ENCODE measurements at places on chromosomes 3 and 15.

DNA sequence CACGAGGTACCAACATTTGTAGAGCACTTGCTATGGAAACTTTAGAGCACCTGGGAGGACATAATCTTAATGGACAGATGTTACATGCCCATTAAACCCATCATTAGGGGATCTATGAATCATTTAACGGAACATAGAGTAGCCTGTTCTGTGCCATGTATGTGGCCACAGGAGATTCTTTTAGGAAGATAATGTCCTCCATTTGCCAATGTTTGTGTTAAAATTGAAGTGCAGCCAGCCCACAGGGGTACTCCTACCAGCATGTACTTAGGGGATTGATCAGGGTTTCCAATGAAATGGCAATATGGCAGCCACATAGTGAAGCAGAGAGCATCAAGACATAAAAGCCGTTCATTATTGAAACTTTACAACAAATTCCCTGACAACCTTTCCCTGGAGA is 70.7 kb downstream of the TNIK start:
- DNase-seq, result no peak

GRCh38 chr3:46651084-46651483 is 38.8 kb downstream of the FAM240A start:
- DNase-seq, result no peak

- no peak for DNase-seq
Measured at GRCh38 chr3:171838218-171838720, 4.9 kb upstream of the TMEM212 start.

- DNase-seq, result no peak
Measured at GRCh38 chr3:69647081-69647480, 92.2 kb upstream of the MITF start.

DNA sequence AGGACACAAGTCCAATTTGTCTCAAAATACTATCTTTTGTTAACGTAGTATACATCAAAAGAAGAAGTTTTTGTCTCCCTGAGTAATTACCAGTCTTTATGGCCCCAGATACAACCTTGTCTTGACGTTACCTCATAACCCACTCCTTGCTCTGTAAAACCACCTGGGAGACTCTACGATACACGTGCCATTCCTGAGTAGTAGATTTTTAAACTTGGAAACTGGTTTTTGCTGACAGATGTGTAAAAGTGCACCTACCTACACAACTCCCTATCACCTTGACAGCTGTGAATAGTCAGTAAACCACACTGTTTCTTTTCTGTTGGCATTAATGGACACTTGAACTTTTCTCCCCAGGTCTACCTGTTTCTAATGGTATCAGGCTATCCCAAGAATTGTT is 51.7 kb upstream of the RARB start:
- DNase-seq, result no peak

DNA sequence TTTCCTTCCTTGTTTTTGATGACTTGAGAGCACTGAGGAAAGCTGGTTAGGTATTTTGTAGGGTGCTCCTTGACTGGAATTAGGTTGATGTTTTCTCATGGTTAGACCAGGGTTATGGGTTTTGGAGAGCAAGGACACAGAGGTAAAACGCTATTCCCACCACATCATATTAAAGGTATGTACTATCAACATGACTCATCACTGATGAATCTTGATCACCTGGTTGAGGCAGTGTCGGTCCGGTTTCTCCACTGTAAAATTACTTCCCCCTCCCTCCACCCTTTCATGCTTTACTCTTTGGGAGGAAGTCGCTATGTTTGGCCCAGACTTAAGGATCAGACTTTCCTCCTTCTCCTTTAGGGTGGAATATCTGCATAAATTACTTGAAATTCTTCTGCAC is 201.6 kb downstream of the EDEM1 start:
- no peak for DNase-seq

DNA sequence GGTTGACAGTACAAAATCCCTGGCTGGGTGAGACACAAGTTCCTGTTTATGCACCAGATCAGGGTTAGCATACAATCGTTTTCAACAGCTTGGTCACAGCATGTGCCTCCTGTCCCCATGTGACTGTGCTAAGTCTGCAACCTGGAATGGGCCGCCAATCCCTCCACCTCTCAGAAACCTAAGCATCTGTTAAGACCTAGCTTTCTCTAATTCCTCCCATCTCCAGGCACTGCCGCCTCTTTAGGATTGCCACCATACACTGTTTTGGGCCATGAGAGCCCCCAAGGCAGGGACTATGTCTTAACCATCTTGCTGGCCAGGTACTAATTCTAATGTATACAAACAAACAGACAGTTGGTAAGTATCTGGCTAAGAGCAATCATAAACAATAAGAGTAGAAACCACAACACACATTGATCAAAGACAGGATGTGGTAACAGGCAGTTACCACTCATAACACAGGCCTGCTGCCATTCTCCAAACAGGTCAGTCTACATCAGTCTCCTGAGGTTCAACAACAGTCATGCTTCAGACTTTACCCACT is 25.6 kb downstream of the SEC22C start:
- DNase-seq, result no peak

GRCh38 chr3:24156466-24156865 is 211.4 kb downstream of the NR1D2 start:
- no peak for DNase-seq

DNA sequence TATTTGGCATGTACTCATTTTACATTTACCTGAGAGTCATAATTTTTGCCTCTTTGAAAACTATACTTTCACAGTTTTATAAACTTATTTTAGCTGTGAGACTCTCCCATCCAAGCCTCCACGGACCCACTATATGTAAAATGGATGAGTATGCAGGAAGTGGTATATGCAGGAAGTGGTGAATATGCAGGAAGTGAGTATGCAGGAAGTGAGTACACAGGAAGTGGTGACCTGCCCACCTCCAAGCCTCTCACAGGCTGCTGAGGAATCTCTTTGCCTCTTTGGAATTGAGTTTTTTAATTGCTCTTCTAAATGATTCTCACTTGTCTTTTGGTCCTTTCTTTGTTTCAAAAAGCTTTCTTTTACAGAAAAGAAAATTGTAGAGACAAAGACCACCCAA is 85.2 kb downstream of the KBTBD8 start:
- DNase-seq, result peak; percentile 29

DNA sequence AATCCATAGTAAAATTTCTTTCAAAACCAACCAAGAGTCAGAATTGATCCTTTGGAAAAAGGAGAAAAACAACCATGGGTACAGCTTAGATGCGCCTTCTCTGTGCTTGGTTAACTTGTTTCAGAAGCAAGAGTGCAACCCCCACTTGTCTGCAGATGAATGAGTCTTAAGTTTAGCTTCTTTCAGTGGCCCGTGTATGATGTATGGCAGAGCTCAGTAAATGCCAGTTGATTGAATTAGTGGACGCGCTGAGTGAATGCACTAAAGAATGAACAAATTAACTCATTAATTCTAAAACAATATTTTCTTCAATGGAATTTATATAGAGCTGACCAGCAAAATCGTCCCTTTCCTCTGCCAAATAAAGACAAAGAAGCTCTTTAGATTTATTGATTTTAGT is 67.0 kb upstream of the ARHGEF3 start:
- DNase-seq, result no peak

DNA sequence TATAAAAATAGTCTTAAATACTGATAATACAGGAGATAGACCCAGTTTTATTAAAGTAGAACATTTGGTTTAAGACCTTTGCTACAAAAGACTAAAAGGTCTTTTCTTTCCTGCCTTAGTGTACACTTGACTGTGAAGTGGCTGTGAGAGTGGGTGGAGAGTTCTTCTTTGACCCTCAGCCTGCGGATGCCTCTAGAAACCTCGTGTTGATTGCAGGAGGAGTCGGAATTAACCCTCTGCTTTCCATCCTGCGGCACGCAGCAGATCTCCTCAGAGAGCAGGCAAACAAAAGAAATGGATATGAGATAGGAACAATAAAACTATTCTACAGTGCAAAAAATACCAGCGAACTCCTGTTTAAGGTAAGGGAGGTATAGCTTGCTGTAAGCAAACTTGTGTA is 36.5 kb downstream of the OXNAD1 start:
- DNase-seq, result no peak

GRCh38 chr3:192833177-192833890 is 84.3 kb downstream of the MB21D2 start:
- no peak for DNase-seq

- DNase-seq, result no peak
Measured at GRCh38 chr3:130918328-130918727, 24.4 kb downstream of the ATP2C1 start.

- DNase-seq, result peak; percentile 3
Measured at GRCh38 chr3:120177707-120178306, 83.6 kb upstream of the GSK3B start.

- DNase-seq, result no peak
Measured at GRCh38 chr3:155367506-155367905, 74.0 kb upstream of the STRIT1 start.

GRCh38 chr3:132445817-132446216 is 28.5 kb downstream of the DNAJC13 start:
- DNase-seq, result no peak

DNA sequence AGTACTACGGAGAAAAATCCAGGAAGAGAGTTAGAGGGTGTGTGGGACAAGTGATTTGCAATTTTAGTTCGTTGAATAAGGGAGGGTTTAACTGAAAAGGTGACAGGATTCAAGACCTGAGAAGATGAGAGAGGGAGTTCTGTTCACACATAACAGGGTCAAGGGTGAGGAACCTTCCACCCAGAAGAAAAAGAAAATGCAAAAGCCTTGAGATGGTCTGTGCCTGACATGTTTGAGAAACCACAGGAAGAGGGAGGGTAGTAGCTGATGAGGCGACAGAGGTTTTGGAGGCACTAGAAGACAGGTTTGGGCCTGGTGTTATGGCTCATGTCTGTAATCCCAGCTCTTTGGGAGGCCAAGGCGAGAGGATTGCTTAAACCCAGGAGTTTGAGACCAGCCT is 591 bp upstream of the SLC25A20 start:
- DNase-seq, result peak; percentile 32

DNA sequence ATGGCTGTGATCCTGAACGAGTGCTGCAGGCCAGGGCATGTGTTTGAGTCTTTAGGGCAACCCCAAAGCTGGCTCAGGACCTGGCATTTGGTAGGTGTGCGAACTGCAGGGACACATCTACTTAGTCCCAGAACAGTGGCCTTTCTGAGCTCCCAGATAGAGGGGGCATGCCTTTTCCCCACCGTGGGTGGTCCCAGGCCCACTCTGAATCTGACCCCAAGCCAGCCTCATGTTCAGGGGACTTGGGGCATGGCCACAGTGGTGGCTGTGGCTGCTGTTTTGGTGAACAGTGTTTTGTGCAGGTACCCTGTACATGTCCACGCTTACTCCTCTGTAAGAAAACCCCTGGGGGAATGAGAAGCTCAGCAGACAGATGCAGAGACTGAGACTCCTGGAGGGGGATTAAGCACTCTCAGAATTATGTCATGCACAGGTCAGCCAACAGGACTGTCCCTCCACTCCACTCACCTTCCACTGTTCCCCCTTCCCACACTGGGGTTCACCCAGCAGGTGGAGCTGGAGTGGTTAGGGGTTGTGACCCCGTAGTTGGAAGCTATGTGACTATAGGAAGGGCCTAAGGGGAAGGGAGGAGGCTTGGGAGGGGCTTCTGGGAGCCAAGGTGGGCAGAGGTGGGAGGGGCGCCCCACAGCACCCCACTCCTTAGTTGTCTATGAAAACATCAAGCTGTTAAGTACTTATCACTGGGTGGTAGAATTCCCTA is 16.4 kb downstream of the ESYT3 start:
- DNase-seq, result no peak

DNA sequence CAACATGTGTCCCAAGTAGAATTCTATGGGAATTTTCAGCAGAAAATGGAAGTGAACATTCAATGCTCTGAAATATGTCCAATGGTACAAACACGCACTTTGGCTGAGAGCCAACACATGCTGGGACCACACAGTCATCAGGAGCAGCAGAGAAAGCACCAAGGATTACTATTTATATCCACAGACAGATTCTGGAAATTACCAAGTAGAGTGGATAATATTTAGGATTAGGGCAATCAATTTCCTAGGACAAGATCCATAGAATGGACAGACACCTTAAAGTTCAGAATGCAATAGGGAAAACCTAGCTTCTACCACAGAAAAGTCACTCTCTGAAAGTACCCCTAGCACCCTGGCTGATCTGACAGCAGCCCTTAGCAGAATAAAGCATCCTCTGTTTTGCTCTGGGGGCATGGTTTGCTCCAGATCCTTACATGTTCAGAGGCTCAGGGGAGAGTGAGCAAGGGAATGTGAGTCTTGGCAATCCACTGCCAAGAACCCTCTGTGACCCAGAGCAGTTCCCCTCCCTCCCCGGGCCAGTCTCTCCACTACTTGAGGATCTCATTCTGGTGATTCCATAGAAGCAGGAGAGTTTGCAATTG is 206.0 kb upstream of the WNT5A start:
- DNase-seq, result no peak

GRCh38 chr3:102577082-102577789 is 142.4 kb downstream of the ZPLD1 start:
- no peak for DNase-seq

- DNase-seq, result no peak
Measured at GRCh38 chr3:55592572-55592971, 105.5 kb upstream of the WNT5A start.

GRCh38 chr15:59896663-59897074 is 107.4 kb upstream of the FOXB1 start:
- no peak for DNase-seq

DNA sequence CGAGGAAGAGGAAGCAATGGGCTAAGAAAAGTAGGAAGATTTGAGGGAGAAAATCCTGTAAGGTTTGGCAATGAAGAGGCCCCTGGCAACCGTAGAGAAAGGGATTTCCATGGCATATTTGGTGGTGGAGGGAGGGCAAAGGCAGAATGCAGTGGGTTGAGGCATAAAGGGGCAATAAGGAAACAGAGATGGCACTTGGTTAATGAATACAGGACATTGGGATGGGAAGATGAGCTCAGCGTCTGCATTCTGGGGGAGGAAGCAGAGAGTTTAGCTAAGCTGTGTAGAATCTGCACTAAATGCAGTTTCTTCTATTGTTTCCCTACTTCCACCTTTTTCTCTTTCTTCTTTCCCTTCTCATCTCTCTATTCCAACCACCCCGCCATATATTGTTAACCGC is 83.6 kb downstream of the LRTM1 start:
- DNase-seq, result no peak

DNA sequence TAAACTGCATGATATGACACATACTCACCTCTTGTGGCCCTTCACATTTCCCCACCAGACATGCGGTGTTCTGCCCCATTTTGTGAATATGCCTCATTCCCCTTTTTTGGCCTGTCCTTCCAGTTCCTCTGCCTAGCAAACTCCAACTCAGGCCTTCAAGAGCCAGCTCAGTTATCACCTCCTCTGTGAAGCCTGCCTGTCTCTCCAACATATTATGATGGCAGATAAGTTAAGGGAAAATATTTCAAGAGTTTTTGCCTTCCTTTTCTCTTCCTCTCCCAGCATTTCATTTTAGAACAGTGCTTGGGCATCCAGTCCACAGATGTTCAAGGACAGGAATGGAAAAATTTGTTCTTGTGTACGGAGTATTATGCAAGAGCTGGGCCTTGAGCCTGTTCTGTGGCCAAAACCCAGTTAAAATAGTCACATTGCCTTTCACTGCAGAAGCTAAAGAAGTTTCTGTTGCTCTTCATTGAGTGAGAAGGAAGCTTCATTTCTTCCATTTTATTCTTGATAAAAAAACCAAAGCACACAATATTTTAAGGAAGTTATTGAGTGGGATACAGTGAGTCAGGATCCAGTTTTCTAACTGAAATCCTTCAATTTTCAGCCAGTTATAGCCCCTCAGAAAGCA is 192.0 kb downstream of the GHSR start:
- DNase-seq, result no peak

Measured in GDM1 (cell line).